ENCODE measurements at places on chromosomes 4 and X. TPM values are rescaled to one million over a fixed set of nuclear protein-coding genes. Genes with fewer than 3 reads are reported as not detected.

The GPR34 gene
- not detected for polyA plus RNA-seq

The SOD3 gene
- polyA plus RNA-seq = 12.0 TPM

DNA sequence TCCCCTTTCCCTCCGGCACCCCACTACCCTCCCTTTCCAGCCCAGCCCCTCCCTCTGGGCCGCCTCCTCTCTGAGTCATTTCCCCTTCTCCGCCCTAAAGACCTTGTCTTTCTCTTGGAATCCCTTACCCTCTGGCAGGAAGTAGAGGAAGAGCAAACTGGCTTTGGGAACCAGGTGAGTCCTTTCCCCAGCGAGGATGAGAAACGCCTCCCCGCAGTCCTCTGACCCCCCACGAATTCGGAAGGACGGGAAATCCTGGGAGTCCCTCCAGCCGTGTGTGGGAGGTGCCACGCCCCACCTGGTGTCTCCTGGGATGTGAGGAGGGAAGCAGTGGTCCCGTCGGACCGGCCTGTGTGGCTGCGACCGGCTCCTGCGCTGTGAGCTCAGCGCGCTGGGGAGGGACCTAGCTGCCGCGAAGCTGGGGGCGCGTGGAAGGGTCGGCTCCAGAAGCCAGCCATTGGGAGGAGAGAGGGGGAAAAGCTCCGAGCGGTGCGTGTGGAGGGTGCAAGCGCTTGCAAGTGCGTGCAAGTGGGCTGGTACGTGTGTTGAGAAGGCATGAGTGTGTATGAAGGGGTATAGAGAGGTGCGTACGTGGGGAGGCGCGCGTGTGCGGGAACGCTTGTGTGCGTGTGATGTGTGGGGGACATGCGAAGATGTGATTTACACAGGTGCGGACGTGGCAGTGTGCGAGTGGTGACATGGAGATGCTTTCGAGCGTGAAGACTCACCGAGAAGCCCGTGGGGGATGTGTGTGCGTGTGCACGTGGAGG lies 46.3 kb downstream of the TEX13B start:
- no peak overlapping the region for H3K4me3 ChIP-seq
- no peaks in the 10 kb centered on the region for H3K36me3 ChIP-seq
- DNase-seq = no peak
- no peaks in the 10 kb centered on the region for H3K4me1 ChIP-seq

DNA sequence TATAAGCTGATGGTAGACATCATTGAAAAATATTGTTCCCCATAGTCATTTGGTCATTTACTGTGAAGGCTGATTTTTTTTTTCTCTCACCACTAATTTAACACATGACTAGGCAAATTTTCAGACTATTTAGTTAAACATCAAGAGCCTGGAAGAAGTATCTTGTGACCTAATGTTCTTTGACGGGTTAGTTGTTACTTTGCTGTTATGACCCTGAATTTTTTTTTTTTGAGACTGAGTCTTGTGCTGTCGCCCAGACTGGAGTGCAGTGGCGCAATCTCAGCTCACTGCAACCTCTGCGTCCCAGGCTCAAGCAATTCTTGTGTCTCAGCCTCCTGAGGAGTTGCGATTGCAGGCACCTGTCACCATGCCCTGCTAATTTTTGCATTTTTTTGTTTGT lies 67.0 kb downstream of the HPF1 start:
- no peak overlapping the region for H3K4me3 ChIP-seq
- H3K27ac ChIP-seq = no peak overlapping the region
- no peaks in the 10 kb centered on the region for H3K4me1 ChIP-seq
- DNase-seq = no peak

DNA sequence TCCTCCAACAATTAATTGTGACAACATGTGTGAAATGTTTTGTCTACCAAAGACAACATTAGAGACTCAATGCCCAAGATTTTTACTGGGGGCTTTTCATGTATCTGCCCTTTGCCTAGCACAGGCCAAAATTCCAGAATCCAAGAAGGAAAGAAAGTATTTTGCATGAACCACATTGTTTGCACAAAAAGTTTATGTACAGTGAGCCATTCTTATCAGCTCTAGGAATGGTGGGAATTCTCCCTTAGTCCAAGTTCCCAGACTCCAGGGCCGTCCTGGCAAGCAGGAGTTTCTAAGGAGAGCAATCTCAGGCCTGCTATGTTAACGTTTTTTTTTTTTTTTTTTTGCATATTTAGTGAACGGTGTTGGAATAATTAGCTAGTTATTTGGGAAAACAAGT lies 21.6 kb downstream of the GPRASP1 start:
- H3K4me3 ChIP-seq = no peak overlapping the region
- no peak overlapping the region for H3K27ac ChIP-seq
- no peaks in the 10 kb centered on the region for H3K4me1 ChIP-seq
- no peak for DNase-seq

The FRMPD3 gene
- polyA plus RNA-seq = 0.06 TPM

DNA sequence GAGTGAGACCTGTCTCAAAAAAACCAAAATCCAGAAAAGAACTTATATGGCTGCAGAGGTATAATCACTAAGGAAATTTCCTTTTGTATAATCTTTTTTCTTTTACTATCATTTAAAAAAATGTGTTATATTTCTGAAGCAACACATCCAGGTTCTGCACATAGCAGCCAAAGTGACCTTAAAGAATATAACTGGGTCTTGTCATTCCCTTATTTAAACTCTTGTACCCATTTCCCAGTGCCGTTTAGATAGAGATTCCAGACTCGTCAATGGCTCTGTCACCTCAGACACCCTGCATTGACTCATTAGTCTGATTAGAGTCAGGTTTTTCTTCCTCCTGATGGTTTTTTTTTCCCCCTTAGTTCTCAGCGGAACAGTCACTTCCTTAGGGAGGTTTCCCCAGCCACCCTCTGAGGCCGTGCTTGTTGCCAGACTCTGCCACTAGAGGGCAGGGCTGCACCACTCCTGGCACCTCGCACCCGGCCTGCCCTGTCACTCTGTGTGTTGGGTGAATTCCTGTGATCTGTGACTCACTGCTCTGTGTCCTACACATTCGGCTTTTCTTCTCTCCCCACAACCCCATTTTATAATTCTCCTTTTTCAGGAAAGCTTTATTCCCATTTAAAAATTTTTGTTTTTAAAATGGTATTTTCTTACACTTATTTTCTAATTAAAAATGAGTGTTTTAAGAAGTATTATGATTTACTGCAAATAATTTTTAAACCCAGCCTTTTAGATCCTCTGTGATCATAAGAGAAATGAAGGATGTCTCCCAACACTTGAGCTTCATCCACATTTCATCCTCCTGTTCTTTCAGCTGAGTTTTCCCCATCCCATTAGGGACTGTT lies 32.1 kb downstream of the HTT start:
- H3K27ac ChIP-seq = peak overlapping the region; percentile 55
- H3K4me1 ChIP-seq = peaks cover 3% of the 10 kb centered on the region
- H3K36me3 ChIP-seq = peaks cover 15% of the 10 kb centered on the region
- H3K27me3 ChIP-seq = no peaks in the 10 kb centered on the region
- H3K4me3 ChIP-seq = no peak overlapping the region

DNA sequence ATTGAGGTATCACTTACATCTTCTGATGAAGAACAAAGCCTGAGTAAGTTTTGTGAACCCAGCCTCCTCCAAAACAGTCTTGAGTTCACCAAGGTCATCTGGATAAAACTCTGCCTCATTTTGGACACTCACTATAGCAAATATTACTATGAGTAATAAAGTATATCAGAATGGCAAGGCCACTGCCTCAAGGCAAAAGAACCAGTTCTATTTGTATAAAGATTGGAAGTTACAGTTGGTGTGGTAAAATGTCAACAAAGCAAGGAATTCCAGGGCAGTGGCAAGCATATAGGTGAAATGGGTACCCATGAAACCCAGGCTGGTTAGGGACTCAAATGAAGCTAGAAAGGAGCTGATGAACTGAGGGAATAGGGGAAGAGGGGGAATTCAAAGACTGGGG lies 2.4 kb upstream of the ARHGEF6 start:
- H3K36me3 ChIP-seq = no peaks in the 10 kb centered on the region
- no peak overlapping the region for H3K27ac ChIP-seq

- no peak overlapping the region for H3K4me3 ChIP-seq
- H3K36me3 ChIP-seq = no peaks in the 10 kb centered on the region
- DNase-seq = peak; percentile 5
- H3K27ac ChIP-seq = no peak overlapping the region
- peaks cover 6% of the 10 kb centered on the region for H3K4me1 ChIP-seq
- no peaks in the 10 kb centered on the region for H3K27me3 ChIP-seq
These were observed 100.1 kb downstream of the EIF4E start for GRCh38 chr4:98828801-98829200.

DNA sequence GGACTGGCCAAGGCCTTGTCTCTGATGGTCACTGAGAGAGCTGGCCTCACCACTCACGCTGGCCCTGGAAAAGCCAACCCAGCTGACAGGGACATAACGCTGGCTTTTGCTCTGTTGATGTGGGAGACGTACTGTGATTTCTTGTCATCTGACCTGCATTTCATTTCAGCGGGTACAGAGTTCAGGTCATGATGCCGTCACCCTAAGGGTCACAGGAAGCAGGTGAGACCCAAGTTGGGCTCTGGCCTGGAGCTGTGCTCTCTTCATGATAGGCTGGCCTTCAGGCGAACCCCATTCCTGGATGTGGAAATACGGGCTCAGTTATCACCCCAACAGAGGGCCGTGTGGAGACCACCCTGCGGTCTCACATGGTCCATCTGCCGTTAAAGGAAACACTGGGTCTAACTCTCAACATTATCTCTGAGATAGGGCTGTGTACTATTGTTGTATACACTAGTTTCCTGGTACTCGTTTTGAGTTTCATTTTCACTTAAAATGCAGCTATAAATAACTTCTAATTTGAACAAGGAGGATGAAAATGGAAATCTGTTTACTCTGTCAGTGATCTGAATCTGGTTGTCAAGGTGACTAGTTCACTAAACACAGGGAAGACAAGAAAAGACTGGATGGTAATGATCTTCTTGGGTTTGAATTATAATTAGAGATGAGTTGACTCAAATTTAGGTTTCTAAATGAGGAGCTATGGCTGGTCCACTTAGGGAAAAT lies 89.1 kb downstream of the TBC1D9 start:
- DNase-seq = no peak
- H3K4me3 ChIP-seq = no peak overlapping the region
- no peak overlapping the region for H3K27ac ChIP-seq
- H3K27me3 ChIP-seq = no peaks in the 10 kb centered on the region
- H3K4me1 ChIP-seq = no peaks in the 10 kb centered on the region
- H3K36me3 ChIP-seq = peaks cover 37% of the 10 kb centered on the region

GRCh38 chr4:46586566-46586965 lies 196.6 kb upstream of the GABRA2 start:
- no peak overlapping the region for H3K4me3 ChIP-seq
- no peaks in the 10 kb centered on the region for H3K36me3 ChIP-seq
- DNase-seq = no peak
- H3K27ac ChIP-seq = no peak overlapping the region

DNA sequence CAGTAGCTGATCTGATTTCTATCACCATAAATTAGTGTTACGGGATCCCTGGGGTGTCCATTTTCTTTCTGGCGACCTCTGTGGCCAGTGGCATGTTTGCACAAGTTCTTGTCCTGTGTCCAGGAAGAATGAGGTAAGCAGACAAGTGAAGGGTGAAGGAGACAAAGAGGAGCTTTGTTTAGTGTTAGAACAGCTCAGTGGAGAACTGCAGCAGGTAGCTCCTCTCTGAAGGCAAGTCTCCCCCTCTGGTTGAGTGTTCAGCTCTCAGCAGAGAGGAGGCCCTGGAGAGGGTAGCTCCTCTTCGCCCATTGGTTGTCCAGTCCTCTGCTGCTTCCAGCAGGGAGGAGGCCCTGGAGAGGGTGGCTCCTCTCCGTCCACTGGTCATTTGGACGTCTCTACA lies 47.2 kb downstream of the DMP1 start:
- H3K4me3 ChIP-seq = no peak overlapping the region
- DNase-seq = no peak
- H3K27ac ChIP-seq = no peak overlapping the region
- no peaks in the 10 kb centered on the region for H3K4me1 ChIP-seq

- no peak overlapping the region for H3K27ac ChIP-seq
- no peaks in the 10 kb centered on the region for H3K36me3 ChIP-seq
- H3K4me1 ChIP-seq = no peaks in the 10 kb centered on the region
- H3K4me3 ChIP-seq = no peak overlapping the region
- DNase-seq = no peak
These were observed 24.4 kb upstream of the TAB3 start for GRCh38 chrX:30913492-30913891.

The TRPC3 gene
- not detected for polyA plus RNA-seq

- H3K4me3 ChIP-seq = no peak overlapping the region
- DNase-seq = no peak
- H3K4me1 ChIP-seq = no peaks in the 10 kb centered on the region
- H3K27me3 ChIP-seq = no peaks in the 10 kb centered on the region
These were observed 72.4 kb upstream of the ZCCHC13 start for GRCh38 chrX:74231625-74232024.

- H3K4me1 ChIP-seq = no peaks in the 10 kb centered on the region
- H3K4me3 ChIP-seq = no peak overlapping the region
- H3K36me3 ChIP-seq = no peaks in the 10 kb centered on the region
- no peaks in the 10 kb centered on the region for H3K27me3 ChIP-seq
- no peak overlapping the region for H3K27ac ChIP-seq
These were observed 309.3 kb downstream of the FRMPD4 start for GRCh38 chrX:12447448-12448064.

GRCh38 chrX:39576041-39576872 lies 521.5 kb downstream of the BCOR start:
- no peak overlapping the region for H3K27ac ChIP-seq
- DNase-seq = peak; percentile 57
- peaks cover 34% of the 10 kb centered on the region for H3K27me3 ChIP-seq
- H3K4me3 ChIP-seq = no peak overlapping the region

DNA sequence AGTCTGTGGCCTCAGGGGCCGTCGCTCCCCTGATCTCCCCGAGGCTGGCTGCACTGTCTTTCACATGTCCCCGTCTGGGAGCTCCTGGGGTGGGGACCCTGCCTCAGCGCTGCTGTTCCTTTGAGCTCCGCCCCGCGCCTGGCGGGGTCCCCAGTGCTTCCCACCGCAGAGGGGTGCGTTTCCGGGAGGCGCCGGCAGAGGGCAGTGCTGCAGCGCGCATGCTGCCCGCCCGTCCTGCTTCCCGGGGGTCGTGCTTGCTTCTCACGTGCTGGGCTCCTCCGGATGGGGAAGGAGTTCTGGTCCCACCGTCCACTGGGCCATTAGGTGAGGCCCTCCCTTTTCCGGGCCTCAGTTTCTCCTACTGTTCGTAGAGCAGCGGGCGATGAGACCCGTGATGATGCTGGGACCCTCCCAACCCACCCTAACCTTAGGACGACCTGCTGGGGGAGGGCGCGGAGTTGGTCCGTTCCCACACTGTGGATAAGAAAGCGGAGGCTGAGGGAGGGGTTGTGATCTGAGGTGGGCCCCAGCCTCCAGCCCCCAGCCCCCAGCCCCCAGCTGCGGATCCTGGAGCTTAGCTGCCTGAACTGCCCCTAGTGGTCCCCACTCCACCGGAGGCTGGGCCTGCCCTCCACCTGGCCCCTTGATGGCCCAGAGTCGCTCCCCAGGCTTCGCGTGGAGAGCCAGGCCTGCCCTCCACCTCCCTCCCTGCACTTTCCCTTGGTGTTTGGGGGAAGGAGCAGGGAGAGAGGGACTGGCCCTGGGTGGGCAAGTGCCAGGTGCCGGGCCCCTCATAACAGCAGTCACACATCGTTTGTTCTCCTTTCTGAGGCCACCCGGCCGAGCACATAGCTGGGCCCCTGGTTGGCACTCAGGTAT lies 15.3 kb downstream of the CPZ start:
- no peak overlapping the region for H3K27ac ChIP-seq
- peak overlapping the region; percentile 48 for H3K4me3 ChIP-seq
- peak; percentile 97 for DNase-seq
- no peaks in the 10 kb centered on the region for H3K27me3 ChIP-seq
